ENCODE measurements at places on chromosomes 4 and X.
A peak's percentile ranks its signal among the peaks of the same experiment; 100 is the strongest.

DNA sequence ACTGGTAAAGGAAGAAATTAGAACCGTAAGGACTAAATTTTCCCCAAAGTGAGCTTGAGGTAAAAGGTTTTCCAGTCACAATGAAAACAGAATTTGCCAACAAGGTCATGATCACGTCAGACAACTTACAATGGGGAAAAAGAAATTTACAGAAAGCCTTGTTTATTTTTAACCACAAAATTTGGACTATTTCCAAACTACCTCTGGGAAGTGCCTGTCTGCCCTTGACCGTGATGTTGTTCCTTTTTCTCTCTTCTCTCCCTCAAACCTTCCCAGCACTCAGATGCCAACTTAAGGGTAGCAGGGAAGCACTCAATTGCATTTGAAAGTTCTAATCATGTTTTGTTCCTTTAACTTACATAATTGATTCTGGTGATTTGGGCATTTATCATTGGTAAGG lies 32.5 kb downstream of the MEPE start:
- DNase-seq, result no peak

- no peak for DNase-seq
Measured at GRCh38 chrX:132257116-132257515, 37.9 kb upstream of the RAP2C start.

DNA sequence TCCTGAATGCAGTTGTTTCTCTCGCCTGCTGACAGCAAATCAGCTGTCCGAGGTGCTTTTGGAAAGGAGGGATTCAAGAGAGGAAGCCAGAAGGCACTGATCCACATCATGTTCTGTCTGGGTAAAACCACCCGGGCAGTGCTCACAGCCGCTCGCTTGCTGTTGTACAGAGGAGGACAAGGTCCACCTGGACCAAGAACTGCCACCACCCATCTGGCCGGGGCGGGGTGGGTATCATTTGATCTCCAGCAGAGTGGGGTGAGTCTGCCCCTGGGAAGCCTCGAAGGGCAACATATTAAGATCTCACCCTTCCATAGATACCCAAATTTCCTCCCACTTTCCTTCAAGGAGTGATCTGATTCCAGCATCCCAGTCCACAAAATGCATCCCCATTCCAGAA lies 113.1 kb downstream of the DCTD start:
- no peak for DNase-seq

DNA sequence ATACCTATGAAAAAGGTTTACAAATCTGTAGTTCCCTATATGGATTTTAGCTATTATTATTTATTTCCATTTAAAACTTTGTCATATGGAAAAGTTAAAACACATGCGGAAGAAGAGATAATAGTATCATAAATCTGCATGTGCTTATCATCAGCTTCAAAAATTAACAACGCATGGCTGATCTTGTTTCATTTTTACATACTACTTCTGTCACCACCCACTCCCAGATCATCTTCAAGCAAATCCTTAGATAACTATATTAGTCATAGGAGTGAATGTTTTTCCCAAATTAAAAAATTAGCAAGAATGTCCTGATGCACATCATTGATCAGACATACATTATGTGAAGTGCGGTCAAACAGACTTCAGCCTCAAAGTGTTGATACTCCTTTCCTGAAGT lies 24.6 kb upstream of the MOB1B start:
- no peak for DNase-seq

GRCh38 chr4:183030309-183030708 lies 68.7 kb upstream of the WWC2 start:
- DNase-seq, result no peak

DNA sequence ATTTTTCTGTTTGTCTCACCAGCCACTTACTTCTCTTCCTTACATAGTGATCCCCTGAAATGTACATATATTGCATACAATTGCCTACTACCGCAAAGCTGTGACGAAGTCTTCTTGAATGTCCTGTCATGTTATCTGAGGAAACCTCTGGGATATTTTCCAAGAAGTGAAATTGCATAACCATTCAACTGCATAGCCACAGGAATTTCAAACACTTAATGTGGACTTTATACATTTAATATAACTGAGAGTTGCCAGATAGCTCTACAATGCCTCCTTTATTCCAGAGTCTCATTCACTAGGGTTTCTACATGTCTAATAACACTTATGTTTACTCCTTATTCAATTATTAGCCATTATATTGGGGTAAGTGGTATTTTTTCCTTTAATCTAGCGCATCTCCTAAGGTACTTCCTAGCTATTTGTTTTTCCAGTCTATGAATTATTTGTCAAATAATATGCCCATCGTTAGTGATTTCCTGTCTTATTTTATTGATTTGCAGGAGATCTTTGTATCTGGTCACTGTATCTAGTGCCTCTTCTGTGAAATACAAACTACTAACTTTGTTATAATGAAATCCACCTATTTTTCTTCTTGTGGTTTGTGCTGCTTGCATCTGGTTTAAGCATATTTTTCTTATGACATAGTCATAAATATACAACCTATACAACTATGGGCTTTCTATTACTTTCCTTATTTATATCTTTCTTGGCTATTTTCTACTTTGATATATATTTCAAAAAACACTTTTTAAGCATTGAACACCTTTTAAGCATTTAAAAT lies 69.2 kb upstream of the GRID2 start:
- DNase-seq, result no peak

GRCh38 chr4:118390121-118390520 lies 37.3 kb upstream of the PRSS12 start:
- DNase-seq, result no peak

GRCh38 chrX:153608376-153608775 lies 9.4 kb upstream of the CCNQ start:
- DNase-seq, result no peak

- no peak for DNase-seq
Measured at GRCh38 chrX:133985967-133986683, 731 bp upstream of the GPC3 start.

GRCh38 chr4:112559053-112559452 lies 43.1 kb upstream of the NEUROG2 start:
- DNase-seq, result no peak

DNA sequence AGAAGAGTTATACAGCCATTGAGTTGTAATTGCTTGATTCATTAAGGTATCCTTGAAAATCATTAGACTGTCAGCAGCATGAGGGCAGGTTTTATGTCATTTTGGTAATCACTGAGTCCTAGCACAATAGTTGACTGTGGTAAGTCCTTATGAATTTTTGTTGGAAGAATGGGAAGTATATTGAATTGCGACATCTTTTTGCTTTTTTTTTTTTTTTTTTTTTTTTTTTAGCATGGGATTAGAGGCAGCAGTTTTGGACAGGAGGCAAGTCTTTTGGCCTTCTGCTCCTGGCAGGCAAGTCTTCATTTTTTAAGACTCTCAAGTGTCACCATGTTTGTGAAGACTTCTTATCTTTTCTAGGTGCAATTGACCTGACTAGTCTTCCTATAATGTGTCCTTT lies 29.7 kb downstream of the PRRG1 start:
- DNase-seq, result no peak

DNA sequence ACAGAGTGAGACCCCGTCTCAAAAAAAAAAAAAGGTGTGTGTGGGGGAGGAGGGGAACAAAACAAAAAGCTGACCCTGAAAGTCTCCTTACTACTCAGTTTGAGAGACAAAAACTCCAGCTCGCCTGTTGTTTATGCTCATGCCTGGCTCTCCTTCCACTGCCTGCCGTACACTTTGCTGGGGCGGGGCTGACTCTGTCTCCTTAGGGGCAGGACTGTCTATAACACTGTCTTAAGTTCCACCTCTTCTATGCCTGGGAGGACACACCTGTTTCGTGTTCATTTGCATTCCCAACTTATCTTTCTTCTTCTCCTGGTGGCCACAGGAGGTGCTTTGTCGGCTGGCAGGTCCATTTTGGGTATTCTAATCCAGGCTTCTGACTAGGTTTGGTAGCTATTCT lies 81.4 kb downstream of the MTNR1A start:
- peak; percentile 28 for DNase-seq

GRCh38 chr4:159150396-159150795 lies 47.5 kb downstream of the RAPGEF2 start:
- no peak for DNase-seq

GRCh38 chr4:178427663-178428062 lies 985.4 kb upstream of the AGA start:
- no peak for DNase-seq

DNA sequence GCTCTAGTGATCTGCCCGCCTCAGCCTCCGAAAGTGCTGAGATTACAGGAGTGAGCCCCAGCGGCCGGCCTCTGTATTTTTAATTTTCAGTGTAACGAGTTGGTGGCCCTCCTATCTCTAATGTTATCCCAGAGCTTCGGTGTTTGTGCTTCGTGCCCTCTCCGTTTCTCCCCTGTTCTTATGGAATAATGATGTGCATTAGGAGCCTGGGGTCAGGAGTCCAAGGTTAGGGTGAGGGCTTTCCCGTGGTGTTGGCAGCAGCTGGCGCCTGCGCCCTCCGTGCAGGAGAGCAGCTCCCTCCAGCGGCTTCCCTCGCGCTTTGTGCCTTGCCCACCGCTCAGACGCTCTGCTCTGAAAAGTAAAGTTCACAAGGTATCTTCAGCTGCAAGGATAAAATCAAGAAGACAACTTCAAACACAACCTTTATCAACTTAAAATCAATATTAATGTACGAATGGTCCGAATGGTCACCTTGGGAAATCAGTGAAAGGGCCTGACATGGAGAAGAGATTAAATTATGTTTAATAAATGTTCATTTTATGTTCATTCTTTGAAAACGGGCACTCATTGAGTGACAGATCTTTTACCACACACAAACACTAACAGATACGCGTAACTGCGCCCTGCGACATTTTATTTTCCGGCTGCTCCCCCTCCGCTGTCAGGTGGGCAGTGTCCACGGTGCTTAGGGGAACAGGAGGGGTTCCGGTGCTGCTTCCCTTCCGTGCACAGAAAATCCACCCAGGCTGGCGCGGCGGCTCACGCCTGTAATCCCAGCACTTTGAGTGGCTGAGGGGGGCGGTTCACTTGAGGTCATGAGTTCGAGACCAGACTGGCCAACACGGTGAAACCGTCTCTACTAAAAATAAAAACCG lies 62.4 kb downstream of the TRAPPC11 start:
- DNase-seq, result peak; percentile 78

GRCh38 chr4:161320377-161320776 lies 843.4 kb downstream of the FSTL5 start:
- peak; percentile 4 for DNase-seq

GRCh38 chr4:94911106-94911505 lies 153.4 kb downstream of the BMPR1B start:
- DNase-seq, result no peak

DNA sequence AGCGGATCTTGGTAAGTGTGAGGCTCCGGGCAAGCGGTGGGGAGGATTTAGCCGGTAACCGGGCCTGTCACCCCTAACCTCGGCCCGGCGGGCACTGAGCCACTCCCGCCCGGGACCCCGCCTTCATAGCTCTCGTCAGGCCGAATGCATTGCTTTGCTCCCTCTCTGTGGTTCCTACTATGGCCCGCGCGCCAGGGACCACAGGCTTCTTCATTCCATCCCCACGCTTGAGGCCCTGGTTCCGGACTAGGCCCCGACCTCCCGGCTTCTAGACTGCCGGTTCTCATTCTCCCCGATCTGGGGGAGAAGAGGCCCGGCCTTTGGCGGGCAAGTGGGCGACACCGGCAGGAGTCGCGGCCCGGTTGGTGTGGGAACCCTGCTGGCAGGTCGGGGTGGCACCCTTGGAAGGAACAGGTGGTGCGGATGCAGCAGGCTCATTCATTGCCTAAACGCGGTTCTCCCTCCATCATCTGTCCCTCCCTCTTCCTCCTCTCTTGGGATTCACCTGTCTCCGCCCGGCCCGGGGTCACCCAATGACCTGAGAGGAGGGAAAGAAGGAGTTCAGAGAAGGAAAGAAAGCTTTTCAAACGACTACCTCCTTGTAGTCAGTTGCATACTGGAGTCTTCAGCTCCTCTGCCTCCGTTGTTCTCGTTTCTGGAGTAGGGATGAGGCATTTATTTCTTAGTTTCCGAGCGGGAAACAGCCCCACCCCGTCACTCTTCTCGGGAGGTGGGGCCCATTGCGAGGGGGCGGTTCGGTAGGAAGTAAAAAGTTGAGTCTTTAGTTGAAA lies at the start of gene NDUFC1:
TSS of gene NDUFC1 (minus strand) at position 657 of the 791 bp plus-strand sequence. CDS start 6,679 bp downstream, outside the sequence.
- DNase-seq, result peak; percentile 69

DNA sequence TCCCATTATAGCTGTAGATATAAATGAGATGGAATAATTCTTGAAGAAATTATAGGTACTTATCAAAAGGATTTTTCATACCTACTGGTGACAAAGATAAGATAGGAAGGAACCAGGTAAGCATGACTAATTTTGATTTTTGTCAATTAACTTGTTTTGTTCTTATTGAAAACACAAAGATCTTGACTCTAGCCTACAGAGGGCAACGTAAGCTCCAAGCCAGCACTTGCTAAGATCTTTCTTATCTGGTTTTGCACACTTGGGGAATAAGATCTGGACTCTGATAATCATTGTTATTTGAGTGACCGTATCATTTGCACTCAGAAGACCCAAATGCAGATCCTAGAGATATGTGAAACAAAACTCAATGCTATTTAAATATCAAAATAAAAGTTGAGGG lies 223.4 kb downstream of the VEGFC start:
- no peak for DNase-seq

- DNase-seq, result no peak
Measured at GRCh38 chr4:41977709-41978108, 3.8 kb upstream of the DCAF4L1 start.

DNA sequence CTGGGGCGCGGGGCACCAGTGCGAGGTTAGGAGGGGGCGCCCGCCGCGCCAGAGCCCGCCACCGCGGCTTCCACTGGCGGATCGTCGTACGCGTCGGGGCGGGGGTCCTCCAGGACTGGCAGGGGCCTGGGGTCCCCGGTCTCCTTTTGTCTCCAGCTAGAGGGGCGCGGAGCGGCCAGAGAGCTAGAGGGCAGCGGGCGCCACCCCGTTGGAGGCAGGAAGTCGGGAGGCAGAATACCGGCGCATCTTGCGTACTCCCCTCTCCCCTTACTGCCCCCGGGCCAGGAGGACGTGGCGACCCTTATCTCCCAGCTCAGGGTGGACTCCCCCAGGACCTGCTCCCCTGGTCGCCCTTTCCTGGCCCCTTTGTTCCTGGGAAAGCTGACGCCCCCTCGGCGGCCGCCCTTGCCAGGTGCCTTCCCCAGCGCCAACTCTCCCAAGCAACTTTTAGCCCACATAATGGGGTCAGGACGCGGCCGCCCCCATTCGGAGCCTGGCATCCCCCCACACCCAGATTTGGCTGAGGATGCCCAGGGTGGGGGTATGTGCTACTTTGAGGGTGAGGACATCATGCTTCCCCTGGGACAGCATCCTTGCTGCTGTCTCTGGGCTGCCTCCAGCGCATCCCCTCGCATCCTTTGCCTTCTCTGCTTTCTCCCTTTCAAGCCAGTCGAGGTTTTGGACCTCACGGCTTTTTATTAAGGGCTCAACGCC lies 933 bp downstream of the CNKSR2 start:
- DNase-seq, result peak; percentile 9

DNA sequence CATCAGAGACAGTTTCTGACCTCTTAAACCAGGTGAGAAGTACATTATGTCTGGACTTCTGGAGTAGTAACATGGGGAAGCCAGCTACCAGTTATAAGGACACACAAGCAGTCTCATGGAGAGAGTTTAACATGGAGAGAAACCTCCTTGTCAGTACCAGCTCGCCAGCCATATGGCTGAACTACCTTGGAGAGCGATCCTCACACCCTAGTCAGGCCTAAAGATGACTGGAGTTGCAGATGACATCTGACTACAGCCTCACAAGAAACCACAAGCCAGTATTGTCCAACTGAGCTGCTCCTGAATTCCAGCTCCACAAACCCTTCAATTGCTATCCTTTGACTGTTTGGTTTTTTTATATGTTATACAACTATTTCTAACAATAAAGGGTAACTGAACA lies 49.8 kb downstream of the PDHA2 start:
- no peak for DNase-seq

GRCh38 chr4:119008761-119009160 lies 120.1 kb downstream of the SYNPO2 start:
- no peak for DNase-seq
